Memory B cell (primary cell): ENCODE measurements at places on chromosomes 12 and 14.

GRCh38 chr12:79331870-79332269 is 358.9 kb downstream of the PAWR start:
- DNase-seq = no peak

DNA sequence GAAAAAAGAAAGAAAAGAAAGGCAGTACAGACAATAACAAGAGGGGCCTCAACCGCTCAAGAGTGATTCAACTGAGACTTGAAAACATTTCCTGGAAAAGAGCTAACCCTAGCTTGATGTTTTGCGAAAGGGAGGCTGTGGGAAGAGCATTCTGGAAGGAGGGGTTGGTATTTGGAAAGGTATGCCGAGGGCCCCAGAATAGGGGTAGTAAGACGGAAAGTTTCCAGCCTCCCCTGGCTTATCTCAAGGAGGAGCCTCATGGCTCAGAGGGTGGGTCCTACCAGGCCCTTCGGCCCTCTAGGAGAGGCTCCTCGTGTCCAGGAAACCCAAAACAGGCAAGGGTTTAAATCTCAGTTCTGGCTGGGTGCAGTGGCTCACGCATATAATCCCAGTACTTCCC is 8.4 kb downstream of the RNU4-2 start:
- no peak for DNase-seq

GRCh38 chr12:116558280-116559161 is 660 bp upstream of the MAP1LC3B2 start:
- no peak for DNase-seq

DNA sequence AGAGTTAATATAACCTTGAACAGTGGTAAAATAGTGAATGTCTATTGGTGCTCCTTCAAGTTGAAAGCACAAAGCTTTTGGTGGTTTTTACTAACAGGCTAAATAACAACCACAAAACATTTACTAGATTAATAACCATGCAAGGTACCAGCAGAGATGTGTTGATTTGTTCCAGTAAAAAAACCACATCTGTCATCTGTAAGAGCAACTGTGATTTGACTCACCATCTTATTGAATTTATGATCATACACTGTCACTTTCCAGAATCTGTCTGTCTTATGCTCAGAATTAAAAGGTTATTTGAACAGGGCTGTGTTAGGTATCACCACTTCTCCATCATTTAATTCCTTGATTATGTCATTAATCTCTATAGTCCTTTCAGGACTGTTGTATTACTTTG is 107.0 kb upstream of the PTHLH start:
- no peak for DNase-seq

GRCh38 chr12:97321621-97322020 is 141.0 kb upstream of the RMST start:
- DNase-seq = no peak

DNA sequence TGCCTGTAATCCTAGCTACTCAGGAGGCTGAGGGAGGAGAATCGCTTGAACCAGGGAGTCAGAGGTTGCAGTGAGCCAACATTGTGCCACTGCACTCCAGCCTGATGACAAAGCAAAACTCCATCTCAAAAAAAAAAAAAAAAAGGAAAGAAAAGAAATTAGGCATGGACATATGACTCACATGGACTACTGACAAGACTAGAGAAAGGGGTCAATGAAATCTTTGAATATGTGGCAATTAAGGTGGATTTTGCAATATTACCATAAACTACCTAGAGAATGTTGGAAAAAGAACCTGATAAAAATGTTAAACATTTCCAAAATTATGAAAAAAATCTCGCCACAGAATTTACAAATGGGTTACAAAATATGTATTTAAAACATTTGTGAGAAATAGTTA is 873.6 kb downstream of the C12orf50 start:
- DNase-seq = no peak

GRCh38 chr12:32402946-32403345 is 3.6 kb downstream of the FGD4 start:
- DNase-seq = no peak

DNA sequence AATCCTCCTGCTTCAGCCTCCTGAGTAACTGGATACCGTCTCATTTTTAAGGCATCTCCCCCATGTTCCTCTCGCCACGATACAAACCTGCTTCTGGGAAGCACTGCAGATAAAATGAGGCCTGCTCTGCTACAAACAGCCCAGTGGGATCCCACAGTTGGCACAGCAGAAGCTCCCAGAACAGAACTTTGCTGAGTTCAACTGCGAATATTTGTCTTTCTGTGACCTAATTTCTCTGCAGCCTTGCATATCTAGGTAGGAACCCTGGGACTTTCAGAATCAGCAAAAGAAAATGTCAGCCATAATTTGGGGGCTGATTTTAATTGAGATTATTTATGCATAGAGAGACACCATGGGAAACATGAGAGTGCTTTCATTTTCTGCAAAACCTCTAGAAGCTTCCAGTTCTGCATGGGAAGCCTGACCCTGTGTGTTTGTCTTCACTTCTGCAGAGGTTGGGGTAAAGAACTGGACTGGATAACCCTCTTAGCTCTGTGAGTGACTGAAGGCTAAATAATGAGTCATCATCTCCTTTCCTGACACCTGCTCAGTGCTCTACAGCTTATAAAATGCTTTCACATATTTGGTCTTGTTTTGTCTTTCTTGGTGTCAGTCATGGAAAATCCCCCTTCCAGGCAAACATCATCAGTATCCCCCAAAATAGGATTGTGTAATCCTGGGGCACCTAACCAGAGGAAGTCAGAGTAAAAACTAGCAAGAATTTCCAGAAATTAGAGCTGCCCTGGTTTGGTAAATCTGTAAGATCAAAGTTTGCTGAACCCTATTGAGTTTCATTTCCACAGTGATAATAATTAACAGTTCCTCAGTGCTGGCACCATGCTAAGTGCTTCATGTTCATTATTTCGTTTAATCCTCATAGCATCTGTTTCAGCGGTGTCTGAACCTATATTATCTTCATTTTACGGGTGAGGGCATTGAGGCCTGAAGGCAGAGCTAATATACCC is 185.8 kb downstream of the SLC15A4 start:
- DNase-seq = no peak

DNA sequence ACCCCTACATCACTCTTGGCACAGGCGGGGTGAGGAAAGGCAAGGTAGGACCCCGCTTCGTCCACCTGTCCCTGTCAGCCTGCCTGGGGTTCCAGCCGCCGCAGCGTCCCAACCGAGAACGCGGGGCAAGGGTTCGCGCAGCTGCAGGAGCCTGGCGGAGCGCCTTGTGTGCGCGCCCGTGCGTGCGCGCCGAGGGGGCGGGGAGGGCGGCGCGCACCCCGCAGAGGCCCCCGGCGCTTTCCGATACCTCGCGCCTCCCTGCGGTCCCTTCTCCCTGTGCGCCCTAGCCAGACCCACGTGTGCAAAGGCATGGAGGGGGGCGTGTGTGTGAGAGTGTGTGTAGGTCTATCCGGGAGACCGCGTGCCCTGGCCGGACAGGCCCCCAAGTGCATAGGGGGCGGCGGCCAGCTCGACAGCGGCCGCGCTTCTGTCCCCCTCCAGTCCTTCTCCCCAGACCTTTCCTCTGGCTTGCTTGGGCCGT is 122.4 kb downstream of the TSPAN9 start:
- DNase-seq = no peak

DNA sequence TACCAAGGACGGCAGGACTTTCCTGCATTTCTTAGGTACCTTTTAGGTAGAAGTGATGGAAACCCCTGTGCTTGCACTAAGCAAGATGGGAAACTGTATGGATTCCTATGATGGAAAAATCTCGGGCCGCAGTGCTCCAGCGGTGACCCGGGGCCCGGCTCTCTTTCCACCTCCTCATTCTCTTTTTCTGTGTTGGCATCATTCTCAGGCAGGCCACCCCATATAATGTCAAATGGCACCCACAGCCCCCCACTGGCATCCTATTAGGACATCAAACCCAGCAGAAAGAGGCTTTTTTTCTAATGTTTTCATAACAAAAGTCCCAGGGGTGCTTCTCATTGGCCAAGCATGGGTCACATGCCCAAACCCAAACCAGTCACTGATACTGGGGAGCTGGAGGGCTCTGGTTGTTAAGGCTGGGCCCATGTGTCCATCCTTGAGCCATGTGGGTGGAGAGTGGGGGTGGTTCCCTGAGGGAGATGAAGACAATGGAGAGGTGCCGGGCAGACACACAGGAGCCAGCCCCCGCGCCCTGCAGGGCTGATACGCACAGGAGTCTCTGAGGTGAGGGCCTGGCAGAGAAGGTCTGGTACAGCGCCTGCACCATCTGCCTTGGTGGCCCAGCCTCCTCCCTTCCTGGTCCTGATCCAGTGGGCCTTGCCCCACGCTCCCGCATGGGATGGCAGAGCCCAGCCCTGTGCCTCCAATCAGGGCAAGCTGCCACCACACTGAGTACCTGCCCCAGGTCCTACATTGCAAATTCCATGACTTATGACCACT is 142.1 kb downstream of the CALM1 start:
- no peak for DNase-seq

- DNase-seq = no peak
Measured at GRCh38 chr12:24360907-24361306, 411.4 kb upstream of the SOX5 start.

- DNase-seq = no peak
Measured at GRCh38 chr12:32949815-32950214, 53.2 kb upstream of the PKP2 start.

DNA sequence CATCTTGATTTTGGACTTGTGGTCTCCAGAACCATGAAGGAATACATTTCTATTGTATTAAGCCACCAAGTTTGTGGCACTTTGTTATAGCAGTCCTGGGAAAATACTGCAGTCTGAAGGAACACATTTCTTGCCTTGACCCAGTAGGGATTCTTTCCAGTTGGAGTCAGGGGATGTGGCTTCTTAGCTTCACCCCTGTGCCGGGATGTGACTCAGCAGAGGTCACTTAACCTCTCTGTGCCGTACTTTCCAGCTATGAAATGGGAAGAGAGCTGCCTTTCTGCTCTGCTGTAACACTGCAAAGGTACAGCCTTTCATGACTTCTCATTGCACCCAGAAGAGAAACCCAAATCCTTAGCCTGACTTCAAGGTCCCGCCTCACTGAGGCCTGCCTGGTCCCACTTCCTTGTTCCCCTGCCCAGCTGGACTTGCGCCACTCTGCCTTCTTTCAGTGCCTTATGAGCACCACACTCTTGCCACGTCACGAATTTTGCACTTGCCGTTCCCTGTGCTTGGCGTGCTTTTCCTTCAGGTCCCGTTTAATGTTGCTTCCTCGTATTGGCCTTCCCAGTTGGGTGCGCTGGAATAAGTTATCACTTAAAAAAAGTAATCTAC is 24.2 kb downstream of the CHST11 start:
- no peak for DNase-seq

DNA sequence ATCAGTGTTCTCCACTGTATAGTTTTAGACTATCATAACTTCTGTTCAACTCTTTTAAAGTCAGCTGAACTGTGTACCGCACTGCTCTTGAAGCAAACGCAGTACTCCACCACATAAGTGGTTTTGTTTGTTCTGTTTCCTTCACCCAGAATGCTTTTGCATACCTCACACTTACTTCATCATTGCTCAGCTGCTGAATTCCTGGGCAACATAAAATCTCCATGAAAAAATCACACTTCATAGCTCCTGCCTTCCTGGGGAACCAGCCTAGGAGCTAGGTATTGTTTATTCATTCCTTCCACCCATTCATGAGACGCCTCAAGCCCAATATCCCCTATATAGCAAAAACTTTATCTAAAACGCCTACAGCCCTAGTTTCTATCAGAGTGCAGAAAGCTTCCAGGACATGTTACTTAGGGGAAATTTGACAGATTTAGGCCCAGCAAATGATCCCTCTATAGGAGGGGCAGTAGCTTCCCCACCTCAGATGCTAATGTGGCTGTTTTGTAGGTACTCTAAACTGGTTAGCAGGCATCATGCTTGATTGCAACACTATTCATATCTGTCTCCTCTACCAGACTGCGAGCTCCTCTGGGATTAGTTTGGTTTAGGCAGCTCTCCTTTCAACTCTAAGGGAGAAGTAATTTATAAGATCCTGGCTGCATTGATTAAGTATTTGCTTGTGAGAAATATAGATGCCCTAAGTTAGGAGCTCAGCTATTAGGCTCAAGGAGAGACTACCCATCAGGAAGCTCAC is 44.5 kb downstream of the LRRC9 start:
- no peak for DNase-seq

DNA sequence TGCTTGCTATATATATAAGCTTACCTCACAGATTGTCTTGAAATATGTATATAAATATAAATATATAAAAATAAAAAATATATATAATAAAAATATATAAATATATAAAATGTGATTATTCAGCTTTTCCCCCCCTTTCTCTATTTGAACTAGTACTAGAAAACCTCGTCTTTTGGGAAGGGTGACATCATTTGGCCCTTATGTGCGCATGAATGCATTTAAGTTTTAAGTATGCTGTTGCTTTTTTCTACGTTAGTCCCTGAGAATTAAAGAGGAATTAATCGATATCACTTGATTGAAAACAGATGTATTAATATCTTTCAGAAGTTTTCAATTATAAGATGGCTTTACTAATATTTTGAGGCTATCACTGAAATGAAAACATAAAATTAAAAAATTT is 69.9 kb downstream of the RAD51B start:
- no peak for DNase-seq

GRCh38 chr14:102525219-102525928 is 15.8 kb upstream of the ANKRD9 start:
- DNase-seq = peak; percentile 31

GRCh38 chr12:100484183-100484886 is 10.7 kb downstream of the NR1H4 start:
- no peak for DNase-seq

DNA sequence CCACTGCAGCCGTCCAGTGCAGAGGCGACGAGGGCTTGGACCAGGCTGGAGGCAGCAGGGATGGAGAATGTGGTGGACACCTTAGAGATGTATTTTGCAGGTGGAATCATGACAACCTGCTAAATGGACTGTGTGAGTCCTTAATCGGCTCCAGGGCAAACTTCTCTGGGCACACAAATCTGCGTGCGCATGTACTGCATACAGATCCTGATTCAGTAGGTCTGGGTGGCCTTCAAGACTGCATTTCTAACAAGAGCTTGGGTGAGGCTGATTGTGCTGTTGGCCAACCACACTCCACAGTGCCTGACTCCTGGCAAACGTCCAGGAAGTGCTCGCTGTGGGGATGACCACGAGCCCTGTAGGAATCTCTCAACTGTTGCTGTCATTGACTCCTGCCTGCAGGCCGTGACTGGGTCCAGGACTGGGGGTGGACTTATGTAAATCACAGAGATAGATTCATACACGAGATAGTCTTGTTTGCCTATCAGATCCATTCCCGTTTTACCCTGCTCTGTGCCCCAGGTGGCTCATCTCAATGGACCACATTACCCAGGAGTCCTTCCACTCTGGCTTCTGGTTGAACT is 27.2 kb downstream of the JDP2 start:
- no peak for DNase-seq

- no peak for DNase-seq
Measured at GRCh38 chr12:122942637-122943036, 23.6 kb downstream of the ABCB9 start.
